IMR-90 (cell line): ENCODE measurements at places on chromosomes 5 and 9.

GRCh38 chr5:59684388-59685190 is 208.9 kb downstream of the PDE4D start:
- DNase-seq = no peak
- H3K36me3 ChIP-seq = no peaks in the 10 kb centered on the region
- no peaks in the 10 kb centered on the region for H3K4me1 ChIP-seq
- H3K27ac ChIP-seq = no peak overlapping the region

DNA sequence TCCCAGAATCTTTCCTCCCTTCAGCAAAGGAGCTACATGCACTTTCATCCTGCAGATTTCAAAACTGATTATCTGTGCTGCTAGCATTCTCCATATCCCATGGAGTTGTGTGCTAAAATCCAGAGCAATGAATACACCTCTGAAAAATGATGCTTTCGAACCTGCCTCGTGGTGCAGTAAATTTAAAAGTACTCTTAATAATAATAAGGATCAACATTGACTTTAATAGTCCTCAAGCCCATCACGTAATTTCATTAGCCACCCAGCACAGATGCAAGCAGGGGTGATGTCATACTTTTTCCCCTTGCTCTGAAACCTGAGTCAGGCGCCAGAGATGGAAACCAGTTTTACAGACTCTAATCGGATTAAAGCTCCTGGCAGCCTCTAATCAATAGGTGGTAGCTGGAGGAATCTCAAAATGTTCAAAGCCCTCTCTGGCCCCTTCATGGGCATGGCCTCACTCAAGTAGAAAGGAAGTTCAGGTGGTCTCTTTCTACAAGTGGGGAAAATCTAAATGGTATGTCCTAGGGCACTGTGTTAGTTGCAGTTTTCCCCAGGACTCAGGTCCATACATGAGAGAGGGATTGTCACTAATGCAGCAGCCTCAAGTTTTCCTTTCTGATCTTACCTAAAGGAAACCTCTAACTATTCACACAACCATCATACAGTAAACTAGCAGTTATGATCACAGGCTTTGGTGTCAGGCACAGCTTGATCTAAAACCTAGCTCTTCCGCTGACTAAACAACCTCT is 221.6 kb upstream of the SLC30A5 start:
- H3K27ac ChIP-seq = no peak overlapping the region
- no peak for DNase-seq
- H3K27me3 ChIP-seq = no peaks in the 10 kb centered on the region

- no peaks in the 10 kb centered on the region for H3K27me3 ChIP-seq
- H3K4me3 ChIP-seq = peak within 1 kb of the TSS; percentile 54
- no peaks in the 10 kb centered on the region for H3K36me3 ChIP-seq
- DNase-seq = peak; percentile 64
- H3K4me1 ChIP-seq = peaks cover 4% of the 10 kb centered on the region; the same call in 1 of the 2 replicates
Measured at GRCh38 chr5:122311961-122312590, at the start of gene SNCAIP. Gene SNCAIP, plus strand, starts transcription at chr5:122312237. Its CDS starts 78,898 bp downstream, at chr5:122391135.

GRCh38 chr5:149636861-149637246 is 55.6 kb downstream of the ARHGEF37 start:
- H3K4me3 ChIP-seq = no peak overlapping the region
- no peaks in the 10 kb centered on the region for H3K36me3 ChIP-seq
- peaks cover 9% of the 10 kb centered on the region for H3K4me1 ChIP-seq
- peaks cover 9% of the 10 kb centered on the region; the same call in 1 of the 2 replicates for H3K27me3 ChIP-seq
- no peak overlapping the region for H3K27ac ChIP-seq

- no peak overlapping the region for H3K4me3 ChIP-seq
- H3K4me1 ChIP-seq = no peaks in the 10 kb centered on the region
- no peaks in the 10 kb centered on the region for H3K36me3 ChIP-seq
- DNase-seq = no peak
Measured at GRCh38 chr5:147689426-147689825, 93.1 kb downstream of the JAKMIP2 start.

GRCh38 chr9:93864840-93865239 is 90.3 kb downstream of the BARX1 start:
- no peak overlapping the region for H3K27ac ChIP-seq
- DNase-seq = no peak
- H3K4me3 ChIP-seq = no peak overlapping the region
- H3K36me3 ChIP-seq = no peaks in the 10 kb centered on the region

DNA sequence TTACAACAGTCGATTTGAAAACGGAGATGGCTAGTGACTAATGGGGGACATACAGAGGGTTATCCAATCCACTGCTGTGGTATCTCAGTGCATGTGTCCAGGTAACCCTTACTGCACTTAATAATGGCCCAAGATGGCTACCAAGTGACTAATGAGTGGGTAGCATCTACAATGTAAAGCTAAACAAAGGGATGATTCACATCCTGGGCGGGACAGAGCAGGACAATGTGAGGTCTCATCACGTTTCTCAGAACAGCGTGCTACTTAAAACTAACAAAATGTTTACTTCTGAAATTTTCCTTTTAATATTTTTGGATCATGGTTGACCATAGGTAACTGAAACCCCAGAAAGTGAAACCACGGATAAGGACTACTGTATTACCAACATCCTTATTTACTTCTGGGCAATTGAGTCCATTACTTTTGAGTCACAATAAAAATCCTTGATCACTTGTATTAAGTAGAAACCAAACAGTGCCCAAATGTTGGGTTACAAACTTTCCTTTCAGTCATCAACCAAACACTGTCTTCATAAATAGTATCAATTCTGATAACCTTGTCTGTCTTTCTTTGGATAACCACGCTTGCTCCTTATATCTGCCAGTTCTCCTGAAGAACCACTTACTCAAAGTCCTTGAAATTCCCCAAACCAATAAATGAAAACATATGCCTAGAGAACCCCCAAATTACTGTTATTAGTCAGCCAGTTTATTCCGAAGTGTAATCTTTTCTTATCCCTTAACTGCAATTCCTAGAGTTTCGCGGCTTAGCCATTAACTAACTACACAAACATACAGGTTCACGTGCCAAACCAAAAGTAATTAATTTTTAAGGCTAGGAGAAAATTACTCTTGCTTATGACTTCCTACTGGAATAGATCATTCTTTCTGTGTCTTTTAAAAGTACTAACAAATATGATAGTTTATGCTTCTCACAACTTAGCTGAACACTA is 59.7 kb downstream of the ELL2 start:
- peaks cover 44% of the 10 kb centered on the region for H3K36me3 ChIP-seq
- H3K27ac ChIP-seq = peak overlapping the region; percentile 33; the same call in 1 of the 2 replicates
- no peaks in the 10 kb centered on the region for H3K27me3 ChIP-seq
